NCI-H1048 (cell line): ENCODE measurements at places on chromosomes 12 and 14.

DNA sequence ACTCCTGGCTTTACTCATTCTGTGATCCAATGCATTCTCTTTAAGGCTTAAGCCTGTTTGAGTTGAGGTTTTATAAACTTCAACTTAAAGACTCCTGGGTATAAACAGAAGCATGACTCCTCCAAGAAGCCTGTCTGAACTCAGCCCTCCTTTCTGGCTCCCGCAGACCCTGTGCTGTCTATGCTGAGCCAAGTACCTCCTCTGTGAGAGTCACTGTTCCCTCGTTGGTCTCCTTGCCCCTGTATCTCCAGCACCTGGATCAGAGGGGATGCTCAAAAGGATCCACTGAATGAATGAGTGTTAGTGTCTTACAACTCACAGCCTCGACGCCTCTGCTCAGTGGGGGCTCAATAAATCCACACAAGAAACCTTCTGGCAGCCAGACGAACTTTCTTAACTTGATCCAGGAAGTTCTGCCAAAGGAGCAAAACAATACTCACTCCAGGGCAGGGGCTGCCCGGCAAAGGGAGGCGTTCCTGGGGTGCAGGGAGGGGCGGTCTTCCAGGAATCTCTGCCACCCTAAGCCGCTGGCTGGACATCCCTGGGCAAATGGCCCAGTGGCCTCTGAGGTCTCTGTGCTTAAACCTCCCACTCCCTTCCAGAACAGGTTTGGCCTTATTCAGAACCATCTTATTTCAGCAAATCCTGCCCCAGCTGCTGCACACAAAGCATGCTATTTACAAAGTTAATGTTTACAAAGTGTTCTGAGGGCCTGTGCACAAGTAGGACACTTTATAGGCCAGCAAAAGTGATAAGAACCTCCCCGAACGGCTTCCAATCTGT, 32.9 kb downstream of the MAP1LC3B2 start:
- DNase-seq: no peak

DNA sequence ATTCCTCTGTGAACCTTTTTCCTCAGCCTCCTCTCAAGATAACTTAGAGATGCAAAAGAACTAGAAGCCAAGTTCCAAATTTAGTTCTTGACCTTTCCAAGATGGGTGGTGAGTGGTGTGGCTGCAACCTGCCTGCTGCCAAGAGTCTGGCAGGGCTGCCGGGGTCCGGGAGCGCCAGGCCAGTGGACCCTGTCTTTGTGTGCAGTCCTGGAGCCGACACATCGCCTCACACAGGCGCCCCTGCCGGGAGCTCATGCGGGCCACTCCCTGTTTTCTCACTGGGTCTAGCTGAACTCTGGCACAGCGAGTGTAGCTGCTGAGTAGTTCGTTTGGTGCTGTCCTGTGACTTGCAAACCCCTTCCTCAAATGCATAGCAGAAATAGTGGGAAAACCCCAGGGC, 84.9 kb downstream of the CACNA1C start:
- DNase-seq: no peak

GRCh38 chr14:104803912-104804410, 3.1 kb downstream of the ZBTB42 start:
- no peak for DNase-seq

- DNase-seq: no peak
Measured at GRCh38 chr14:102913341-102914211, 8.9 kb upstream of the AMN start.

GRCh38 chr14:61468063-61468825, 146.9 kb downstream of the PRKCH start:
- no peak for DNase-seq
